ENCODE measurements at places on chromosomes 1 and 21.

DNA sequence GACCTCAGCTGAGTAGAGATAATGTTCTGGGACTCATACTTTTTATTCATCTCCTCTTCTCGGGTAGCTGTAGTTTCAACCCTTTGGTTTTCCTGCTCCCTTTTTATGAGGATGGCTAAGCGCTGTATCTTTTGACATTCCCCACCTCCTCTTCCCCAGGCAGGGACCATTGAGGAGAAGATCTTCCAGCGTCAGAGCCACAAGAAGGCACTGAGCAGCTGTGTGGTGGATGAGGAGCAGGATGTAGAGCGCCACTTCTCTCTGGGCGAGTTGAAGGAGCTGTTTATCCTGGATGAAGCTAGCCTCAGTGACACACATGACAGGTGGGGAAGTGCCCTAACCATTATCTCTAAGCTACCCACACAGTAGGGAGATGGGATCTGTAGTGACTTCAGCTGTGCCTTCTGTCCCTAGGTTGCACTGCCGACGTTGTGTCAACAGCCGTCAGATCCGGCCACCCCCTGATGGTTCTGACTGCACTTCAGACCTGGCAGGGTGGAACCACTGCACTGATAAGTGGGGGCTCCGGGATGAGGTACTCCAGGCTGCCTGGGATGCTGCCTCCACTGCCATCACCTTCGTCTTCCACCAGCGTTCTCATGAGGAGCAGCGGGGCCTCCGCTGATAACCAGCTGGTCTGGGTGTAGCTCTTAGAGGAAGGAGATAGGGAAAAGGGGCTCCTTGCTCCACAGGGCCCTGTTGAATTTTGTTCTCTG is 25.6 kb downstream of the LRRC41 start:
- DNase-seq: no peak

- no peak for DNase-seq
Observed at GRCh38 chr1:225658041-225658440, 5.1 kb upstream of the ENAH start.

DNA sequence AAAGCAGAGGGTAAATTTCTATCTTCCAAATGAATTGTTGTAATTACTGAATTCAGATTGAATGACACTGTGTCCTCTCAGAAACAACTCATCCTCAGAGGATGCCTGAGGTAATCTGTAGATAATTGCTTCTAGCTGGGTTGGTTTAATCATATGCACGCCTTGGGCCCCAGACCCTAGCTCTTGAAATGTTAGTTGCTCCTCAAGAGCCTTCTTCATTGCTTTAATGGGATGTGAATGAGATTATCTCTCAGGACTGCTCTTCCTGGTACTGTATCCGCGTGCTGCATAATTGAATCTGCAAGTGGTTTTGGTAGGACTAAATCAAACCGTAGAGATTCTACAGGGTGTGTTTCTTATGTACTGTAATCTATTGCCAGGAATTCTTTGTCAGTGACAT is 569.3 kb upstream of the NEGR1 start:
- no peak for DNase-seq

GRCh38 chr1:210616356-210616755 is 287.7 kb downstream of the HHAT start:
- no peak for DNase-seq

DNA sequence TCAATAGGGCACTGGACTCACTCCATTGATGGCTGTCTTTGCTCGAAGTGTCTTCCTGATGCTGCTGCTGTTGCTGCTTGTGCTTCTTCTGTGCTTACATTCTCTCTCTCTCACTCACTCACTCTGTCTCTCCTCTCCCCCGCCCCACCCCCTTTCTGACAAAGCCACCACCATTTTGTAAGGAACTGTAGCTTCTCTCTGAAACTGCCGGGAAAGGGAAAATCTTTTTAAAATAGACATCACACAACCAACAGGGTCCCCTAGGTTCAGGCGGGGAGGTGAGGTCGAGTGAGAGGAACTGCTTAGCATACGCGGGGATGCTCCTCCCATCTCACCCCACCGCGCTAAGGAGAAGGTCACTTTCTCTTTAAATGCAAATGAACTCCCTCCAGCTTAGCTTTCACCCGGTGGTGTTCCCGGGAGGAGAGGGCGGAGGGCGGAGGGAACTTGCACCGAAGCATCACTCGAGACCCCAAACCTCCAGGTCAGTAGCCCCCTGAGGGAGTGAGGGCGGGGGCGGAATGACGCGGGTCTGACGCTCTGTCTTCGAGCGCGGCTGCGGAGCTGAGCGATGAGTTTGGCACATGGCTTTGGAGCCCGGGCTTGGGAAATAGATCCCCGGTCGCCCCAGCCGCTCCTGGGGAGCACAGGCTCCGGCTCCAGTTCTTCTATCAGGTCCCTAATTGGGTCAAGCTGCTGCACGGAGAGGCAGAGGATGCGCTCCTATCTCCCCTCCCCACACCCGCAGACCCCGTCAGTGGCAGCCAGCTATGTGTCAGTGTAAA is at the start of gene CCDC28B:
Gene CCDC28B, plus strand, starts transcription at position 370 of the 785 bp plus-strand sequence. CDS start 1,341 bp downstream, outside the sequence.
- peak; percentile 30 for DNase-seq

- no peak for DNase-seq
Observed at GRCh38 chr1:16438924-16439323, 1.6 kb upstream of the NECAP2 start.

- no peak for DNase-seq
Observed at GRCh38 chr1:89607156-89607555, 25.8 kb upstream of the LRRC8C start.

DNA sequence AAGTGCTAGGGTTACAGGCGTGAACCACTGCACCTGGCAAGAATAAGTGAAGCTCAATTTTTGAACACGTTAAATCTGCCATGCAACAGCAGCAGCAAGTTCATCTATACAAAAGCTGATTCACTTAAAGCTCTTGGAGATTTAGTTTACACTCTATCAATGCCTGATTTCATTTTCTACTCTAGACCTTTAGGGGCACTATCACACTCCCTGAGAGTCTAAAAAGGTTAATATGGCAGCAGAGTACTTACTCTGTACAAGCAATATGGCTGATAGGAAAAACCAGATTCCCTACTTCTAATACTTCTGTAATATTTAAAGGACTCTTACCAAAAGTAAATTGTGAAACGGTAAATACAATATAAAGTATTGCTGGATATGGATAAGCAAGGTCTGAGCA is 4.8 kb downstream of the RBM34 start:
- no peak for DNase-seq

DNA sequence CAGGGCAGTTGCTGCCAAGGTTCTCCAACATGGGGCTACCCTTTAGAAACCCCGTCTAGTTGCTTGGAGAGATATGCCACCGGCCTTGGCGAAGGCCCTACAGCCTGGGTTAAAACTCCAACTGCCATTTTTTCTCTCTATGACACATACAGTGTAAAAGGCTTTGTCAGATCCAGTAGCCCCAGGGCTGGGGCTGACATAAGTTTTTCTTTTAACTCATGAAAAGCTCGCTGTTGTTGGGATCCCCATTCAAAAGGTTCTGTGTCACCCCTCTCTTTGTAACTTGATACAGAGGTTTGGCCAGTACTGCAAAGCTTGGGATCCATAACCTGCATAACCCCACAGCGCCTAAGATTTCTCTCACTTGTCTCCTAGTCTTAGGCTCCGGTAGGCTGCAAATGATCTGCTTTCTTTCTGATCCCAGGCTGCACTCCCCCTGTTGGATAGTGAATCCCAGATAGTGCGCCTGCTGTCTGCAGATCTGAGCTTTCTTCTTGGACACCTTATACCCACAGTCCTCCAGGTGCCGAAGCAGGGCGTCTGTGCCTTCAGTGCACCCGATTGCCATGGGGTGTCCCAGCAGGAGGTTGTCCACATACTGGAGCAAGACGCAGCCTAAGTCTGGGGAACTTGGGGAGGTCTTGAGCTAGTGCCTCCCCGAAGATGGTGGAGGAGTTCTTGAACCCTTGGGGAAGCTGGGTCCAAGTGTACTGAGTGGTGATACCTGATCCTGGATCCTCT is 406.2 kb downstream of the TGFB2 start:
- DNase-seq: no peak

GRCh38 chr1:4690951-4691675 is 36.7 kb downstream of the AJAP1 start:
- DNase-seq: no peak

DNA sequence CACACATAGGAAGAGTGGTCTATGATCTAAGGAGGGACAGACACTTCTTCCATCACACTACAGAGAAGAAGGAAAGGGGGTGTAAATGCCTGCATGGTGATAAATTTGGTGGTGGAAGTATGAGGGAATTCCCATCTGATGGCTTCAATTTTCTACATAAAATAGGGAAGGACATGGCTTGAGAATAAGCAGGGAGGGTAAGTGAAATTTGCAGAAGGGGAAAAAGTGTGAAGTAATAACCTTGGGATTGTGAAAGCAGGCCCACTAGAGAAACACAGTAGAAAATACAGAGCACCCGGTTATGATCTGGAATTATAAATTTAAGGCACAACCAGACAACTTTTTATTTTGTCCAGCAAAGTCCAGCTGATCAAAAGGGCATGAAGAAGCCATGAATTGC is 22.7 kb upstream of the HIVEP3 start:
- DNase-seq: no peak

GRCh38 chr1:109322974-109323373 is 16.2 kb upstream of the MYBPHL start:
- no peak for DNase-seq
